Hindlimb muscle (tissue), 1 donor: ENCODE measurements at places on chromosomes 1 and 21. TPM values are rescaled to one million over a fixed set of nuclear protein-coding genes. Genes with fewer than 3 reads are reported as not detected.

SHE gene
- polyA plus RNA-seq = 9.9 TPM

GRCh38 chr1:84959294-84959693 lies 37.6 kb downstream of the MCOLN2 start:
- DNase-seq = no peak

RAB25 gene
- polyA plus RNA-seq = 1.0 TPM

- DNase-seq = no peak
These were observed 2.9 kb upstream of the CLIC4 start for GRCh38 chr1:24742090-24742938.

ANGPTL7 gene
- polyA plus RNA-seq = 0.54 TPM

SLC22A15 gene
- 0.90 TPM for polyA plus RNA-seq

DNA sequence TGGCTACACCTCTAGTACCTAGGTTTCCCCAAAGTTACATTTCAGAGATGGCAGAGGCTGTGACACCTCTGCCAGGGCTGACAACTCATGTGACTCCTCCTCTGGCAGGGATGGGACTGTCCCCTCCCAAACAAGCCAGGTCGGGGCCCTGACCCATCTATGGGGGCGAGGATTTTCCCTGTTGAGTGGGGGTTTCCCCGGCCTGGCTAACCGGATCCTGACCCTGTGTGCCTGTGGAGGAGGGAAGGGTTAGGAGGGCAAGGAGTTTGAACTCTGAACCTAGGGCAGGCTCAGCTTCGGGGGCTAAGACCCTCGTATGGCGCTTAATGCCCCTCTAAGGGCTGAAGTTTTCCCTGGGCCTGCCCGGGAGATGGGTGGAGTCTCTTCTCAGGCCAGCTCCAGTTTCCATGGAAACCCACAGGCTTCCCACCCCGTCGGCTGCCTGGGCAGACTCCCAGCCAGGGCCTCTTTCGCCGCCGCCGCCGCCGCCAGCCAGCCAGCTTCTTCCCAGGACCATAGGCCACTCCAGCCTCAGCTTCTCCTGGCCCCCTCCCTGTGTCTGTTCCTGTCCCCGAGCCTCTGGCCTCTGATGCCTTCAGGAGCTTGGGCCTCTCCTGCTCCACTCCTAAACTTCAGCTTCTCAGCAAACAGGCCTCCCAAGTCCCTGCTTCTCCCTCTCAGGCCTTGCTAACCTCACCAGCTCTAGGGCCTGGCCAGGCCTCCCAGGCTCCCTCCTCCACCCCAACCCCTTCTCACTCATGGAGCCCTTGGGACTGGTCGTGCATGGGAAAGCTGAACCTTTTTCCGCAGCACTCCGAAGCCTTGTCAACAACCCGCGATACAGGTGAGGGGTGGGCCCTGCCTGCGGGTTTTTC lies at the start of gene BTBD19:
BTBD19 (plus strand) TSS at position 461 of the 875 bp plus-strand sequence; CDS start at position 759, 298 bp downstream.
- peak; percentile 90 for DNase-seq

LYSMD1 gene
- polyA plus RNA-seq = 12.2 TPM

DNA sequence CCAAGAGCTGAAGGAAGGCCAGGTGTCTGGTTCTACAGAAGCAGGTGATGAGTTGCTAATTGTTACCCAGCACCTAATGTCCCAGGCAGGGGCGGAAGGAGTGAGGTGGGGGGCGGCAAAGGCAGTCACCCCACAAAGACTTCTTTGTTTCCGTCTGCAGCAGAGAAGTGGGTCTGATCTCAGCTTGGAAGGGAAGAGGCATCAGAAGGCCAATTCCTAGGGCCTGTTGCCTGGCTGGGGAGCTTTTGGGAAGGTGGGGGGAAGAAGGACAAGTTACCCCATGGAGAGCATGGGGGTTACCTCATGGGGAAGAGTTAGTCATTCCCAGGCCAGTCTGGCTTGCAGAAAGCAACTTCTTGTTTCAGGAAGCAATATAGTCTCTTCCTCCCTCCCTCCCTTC lies 10.9 kb downstream of the IGSF21 start:
- DNase-seq = no peak

DNA sequence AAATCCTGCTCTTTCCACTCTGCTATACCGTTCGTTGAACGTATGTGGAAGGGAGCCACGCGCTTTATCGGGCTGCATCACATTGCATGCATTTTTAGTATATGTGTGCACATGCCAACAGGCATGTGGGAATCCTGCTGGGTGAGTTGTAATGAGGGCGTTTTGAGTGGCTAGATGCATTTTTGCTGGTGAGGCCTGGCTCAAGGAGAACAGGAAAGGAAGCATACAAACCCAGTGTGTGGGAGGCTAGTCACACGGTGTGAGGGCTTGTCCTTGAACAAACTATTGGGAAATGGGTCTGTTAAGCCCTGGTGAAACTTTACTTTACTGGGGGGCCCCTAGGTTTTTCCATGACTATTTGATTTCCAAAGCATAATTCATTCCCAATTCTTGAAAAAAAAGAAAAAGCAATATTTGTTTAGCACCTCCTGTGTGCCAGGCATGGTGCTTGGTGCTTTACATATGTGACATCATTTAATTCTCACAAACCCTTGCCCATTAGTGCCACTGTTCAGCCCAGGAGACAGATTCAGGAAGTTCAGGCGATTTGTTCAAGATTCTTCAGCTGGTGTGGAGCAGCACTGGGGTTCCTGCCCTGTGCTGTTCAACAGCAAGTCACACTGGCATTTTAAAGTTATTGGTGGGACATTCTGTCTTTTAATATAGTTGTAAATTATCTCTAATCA lies 25.6 kb upstream of the JUN start:
- DNase-seq = no peak

GPR52 gene
- polyA plus RNA-seq = not detected

DNA sequence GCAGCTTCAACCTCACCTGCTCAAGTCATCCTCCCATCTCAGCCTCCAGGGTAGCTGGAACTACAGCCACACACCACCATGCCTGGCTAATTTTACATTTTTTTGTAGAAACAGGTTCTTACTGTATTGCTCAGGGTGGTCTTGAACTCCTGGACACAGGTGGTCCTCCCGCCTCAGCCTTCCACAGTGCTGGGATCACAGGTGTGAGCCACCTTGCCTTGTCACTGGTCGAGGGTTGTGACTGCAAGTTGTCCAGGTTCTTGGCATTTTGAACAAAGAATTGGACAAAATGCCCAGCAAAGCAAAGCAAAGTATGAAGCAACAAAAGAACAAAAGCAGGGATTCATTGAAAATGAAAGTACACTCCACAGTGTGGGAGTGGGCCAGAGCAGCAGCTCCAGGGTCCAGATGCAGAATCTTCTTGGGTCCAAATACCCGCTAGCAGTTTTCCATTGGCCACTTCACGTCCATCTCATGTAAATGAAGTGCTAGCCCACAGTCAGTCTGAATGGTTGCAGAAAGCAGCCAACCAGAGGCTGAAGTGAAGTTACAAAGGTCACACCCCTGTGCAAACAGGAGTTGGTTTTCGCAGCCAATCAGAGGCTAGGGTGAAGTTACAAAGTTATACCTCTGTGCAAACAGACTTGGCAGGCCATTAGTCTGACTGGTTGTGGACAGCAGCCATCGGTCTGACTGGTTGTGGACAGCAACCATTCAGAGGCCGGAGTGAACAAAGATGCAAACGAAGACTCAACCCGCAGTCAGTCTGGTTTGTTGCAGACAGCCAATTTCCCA lies 109.5 kb upstream of the KIF26B start:
- DNase-seq = no peak

- no peak for DNase-seq
These were observed 44.7 kb downstream of the TNNT2 start for GRCh38 chr1:201332616-201333335.

DNA sequence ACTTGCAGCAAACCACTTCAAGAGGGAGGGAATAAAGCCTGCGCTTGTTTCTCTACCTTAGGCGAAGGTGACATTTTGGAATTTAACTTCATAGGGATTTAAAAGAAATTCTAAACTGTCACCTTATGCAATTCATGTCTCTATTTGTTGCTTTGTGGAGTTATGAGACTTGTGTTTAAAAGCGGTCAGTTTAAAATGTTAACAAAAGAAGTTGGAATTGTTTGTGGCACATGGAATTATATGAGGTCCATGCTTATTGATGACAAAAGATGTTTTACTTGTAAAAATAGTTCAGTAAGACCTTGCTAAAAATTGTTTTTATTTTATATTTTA lies 15.8 kb downstream of the NR5A2 start:
- no peak for DNase-seq

DNA sequence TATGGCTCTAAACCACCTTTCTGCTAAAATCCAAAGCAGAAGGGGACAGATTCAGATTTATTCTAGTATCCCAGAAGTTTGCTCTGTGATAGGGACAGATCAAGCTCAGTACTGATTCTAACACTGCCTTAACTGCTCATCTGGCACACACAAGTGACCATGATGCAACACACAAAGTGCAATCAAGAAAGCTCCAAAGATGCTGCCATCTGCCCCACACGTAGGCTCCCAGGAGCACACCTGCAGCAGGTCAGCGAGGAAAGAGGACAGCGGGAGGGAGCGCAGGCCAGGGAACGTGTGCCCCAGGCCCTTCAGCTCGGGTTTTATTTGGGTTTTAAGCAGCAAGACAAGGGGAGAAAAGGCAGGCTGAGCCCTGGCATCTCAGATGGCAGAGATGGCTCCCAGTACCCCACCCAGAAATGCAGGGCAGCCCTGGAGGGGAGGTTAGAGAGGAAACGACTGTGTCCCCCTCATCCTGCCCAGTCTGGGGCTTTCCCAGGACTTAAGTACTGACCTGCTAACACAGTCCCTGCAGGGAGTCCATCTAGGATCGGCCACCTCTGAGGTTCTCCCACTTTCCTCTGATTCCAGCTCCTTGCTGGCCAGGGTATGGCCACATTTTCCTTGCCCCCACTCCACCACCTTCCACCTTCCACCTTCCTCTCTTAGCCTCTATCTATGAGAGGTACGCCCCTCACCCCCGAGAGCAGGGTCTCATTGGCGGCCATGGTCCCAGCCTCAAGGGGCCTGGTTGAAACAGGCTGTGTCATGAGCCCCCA lies 1.2 kb downstream of the TRIM11 start:
- DNase-seq = no peak

TTC34 gene
- polyA plus RNA-seq = 0.31 TPM

CFHR4 gene
- not detected for polyA plus RNA-seq

DNA sequence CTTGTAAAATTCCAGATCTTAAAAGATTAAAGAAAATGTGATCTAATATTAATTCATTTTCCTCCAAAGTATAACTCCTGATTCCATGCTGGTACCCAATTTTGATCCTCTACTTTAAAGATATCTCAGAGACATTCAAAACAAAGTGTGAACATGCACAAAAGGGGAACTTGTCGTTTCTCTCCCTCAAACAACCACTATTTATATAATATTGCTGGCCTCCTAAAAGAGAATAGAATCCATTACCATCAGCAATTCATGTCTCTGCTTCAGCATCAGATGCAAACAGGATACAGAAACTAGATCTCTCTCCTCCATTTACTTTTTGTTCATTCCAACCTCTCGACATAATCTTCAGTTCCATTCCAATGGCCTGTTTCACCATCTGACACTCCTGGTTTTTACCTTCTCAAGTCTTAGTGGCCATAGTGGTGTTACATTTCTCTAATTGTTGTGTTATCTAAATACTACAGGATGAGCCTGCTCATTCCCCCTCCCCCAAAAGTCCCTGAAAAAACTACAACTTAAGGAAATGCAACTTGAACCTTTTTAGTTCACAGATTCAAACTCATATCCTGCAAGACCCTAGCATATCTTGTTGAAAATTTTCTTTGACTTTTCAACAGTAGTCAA lies 4.1 kb downstream of the NRIP1 start:
- DNase-seq = no peak

- DNase-seq = no peak
These were observed 318.2 kb upstream of the PLXNA2 start for GRCh38 chr1:208562151-208562960.

- no peak for DNase-seq
These were observed 106.7 kb downstream of the CNIH3 start for GRCh38 chr1:224722838-224723237.

SPATA46 gene
- polyA plus RNA-seq = not detected

PROX1 gene
- polyA plus RNA-seq = 10.7 TPM

DNA sequence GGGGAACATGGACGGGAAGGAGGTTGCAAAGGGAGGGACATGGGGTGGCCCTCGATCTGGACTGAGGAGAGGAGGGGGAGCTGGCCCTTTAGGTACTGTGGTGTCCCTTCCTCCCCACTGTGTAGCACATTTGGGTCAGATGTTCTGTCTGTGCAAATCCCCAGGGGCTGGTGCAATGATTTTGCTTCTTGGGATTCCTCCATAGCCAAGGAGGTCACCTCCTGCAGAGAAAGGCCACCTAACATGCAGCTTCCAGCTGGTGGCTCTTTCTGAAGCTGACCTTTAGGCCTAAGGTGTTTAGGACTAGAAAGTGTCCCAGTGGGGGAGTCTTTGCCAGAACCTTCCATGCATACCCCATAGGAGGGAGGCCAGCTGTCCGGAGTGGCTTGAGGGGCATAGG lies 9.0 kb upstream of the MYOM3 start:
- no peak for DNase-seq

SYT6 gene
- polyA plus RNA-seq = 1.9 TPM

CRP gene
- not detected for polyA plus RNA-seq

DNA sequence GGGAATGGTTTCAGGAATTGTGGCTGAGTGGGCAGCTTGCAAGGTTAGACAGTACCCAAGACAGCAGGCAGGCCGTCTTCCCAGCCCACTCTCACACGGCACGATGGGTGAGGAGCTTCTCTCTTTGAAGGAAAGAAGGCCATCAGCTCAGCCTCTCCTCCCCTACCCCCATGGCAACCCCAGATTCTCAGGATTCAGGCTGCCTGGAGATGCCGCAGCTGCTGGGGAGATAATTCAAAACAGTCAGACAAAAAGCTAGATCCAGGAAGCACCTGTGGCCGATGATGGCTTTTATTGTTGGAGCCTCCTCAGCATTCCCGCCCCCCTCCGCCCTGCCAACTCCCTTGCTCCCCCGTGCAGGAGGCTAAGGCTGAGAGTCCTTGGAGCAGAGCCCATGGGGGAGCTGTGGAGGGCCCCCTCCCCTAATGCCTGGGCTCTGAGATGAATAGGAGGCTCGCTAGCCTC lies 220.5 kb downstream of the TRABD2B start:
- DNase-seq = peak; percentile 28

- no peak for DNase-seq
These were observed 36.1 kb downstream of the LRIF1 start for GRCh38 chr1:110927484-110928075.

DNA sequence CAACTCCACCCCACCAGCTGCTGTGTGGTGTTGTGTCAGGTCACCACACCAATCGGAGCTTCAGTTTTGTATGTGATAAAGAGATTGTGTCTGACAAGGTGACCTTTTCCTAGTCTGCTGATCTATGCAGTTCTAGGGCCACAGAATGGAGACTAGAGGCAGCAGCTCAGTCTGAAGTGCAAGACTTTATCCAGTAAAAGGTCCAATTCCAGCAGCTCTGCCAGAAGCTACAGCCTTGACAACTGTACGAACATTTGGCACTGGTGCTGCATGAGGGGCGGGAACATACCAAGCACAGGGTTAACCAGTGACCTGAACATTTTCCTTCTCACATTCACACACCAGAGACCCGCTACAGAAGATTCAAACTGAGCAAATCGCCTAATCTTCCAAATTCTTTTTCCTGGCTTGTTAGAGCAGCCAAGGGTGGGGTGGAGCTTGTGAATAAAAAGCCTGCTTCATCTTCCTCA lies 9.3 kb downstream of the FMO1 start:
- peak; percentile 64 for DNase-seq

TSSK3 gene
- 3.3 TPM for polyA plus RNA-seq

GRCh38 chr1:169784102-169784501 lies 10.6 kb downstream of the METTL18 start:
- DNase-seq = no peak

- no peak for DNase-seq
These were observed 36.7 kb downstream of the AJAP1 start for GRCh38 chr1:4690951-4691675.

GNAT2 gene
- not detected for polyA plus RNA-seq
